Karpas-422 (cell line): ENCODE measurements at places on chromosomes 11 and 22. TPM values are rescaled to one million over a fixed set of nuclear protein-coding genes. Genes with fewer than 3 reads are reported as not detected.

- DNase-seq = no peak
Measured at GRCh38 chr11:72238492-72239312, 5.3 kb downstream of the PHOX2A start.

DNA sequence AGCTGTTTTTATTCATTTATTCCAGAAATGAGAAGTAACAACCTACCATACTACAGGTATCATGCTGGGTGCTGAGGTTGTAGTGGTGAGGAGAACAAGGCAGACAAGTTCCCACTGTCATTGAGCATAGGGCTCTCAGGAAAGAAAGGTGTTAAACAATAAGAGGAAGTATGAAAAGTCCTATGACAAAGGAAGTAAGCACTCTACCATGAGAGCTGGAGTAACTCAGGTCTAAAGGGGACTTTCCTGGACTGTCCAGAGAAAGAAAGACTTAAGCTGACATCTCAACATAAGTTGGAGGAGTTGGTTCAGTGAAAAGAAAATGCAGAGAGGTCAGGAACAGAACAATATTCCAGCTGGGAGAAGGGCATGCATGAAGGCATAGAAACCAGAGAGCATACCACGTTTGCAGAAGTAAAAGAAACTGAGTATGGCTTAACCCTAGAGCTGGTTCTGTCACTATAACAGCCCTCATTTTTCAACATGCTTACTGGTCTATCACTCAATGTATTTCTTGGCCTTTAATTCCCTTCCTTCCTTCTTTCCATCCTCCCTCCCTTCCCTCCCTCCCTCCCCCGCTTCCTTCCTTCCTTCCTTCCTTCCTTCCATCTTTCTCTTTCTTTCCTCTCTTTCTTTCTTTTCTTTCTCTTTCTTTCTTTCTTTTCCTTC, 137.8 kb upstream of the BDNF start:
- peak; percentile 43 for DNase-seq

NPTXR gene
- total RNA-seq = not detected in 2 replicates

SIK3 gene
- 4.1 TPM in 2 replicates for total RNA-seq

PTPN5 gene
- total RNA-seq = not detected in 2 replicates

GRCh38 chr11:2209900-2210321, 38.3 kb upstream of the TH start:
- DNase-seq = no peak

SNX32 gene
- not detected in 2 replicates for total RNA-seq

HTATIP2 gene
- 58.0 and 78.3 TPM in 2 replicates for total RNA-seq

GAS2 gene
- 0.86 TPM in 1 of 2 replicates, not detected in the other for total RNA-seq

- no peak for DNase-seq
Measured at GRCh38 chr22:47705350-47705749, 942.9 kb downstream of the TBC1D22A start.

- DNase-seq = no peak
Measured at GRCh38 chr22:23401111-23401909, 178.8 kb downstream of the IGLL1 start.

TPBGL gene
- total RNA-seq = not detected in 2 replicates

OR52E8 gene
- total RNA-seq = not detected in 2 replicates

DNA sequence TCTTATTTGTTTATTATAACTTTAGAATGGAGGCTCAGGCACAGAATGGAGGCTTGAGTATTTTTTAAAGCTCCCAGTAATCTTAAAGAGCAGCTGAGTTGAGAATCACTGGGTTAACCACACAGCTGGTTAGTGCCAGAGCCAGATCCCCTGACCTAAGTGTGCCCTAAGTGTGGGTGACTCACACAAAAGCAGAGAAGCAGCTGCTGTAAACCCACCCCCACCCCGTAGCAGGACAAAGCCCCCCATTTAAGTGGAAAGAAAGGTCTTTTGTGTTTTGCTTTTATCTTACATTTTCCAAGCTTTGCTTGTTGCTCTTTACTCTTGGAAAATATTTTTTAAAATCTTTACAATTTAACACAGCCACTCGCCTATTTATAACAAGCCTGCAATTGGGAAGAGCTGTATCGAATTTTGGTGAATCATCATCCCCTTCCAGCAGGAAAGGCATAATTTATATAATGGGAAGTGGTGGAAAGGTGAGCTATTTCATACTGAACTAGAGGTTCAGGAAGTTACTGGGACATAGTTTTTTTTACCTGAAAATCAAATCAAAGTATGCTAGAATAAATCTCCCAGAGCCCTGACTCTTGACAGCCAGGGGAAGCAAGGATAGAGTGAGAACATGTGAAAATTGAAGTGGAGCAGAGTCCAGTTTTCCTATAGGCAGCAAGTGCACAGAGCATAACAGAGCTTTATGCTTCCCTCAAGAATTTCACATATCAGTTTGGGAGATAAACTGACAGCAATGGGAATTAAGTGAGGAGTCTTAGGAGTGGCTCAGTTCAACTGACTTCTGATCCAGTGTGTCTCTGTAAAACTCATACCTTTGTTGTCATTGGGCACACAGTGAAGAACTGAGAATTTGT, 405.7 kb downstream of the AASDHPPT start:
- DNase-seq = no peak

DNA sequence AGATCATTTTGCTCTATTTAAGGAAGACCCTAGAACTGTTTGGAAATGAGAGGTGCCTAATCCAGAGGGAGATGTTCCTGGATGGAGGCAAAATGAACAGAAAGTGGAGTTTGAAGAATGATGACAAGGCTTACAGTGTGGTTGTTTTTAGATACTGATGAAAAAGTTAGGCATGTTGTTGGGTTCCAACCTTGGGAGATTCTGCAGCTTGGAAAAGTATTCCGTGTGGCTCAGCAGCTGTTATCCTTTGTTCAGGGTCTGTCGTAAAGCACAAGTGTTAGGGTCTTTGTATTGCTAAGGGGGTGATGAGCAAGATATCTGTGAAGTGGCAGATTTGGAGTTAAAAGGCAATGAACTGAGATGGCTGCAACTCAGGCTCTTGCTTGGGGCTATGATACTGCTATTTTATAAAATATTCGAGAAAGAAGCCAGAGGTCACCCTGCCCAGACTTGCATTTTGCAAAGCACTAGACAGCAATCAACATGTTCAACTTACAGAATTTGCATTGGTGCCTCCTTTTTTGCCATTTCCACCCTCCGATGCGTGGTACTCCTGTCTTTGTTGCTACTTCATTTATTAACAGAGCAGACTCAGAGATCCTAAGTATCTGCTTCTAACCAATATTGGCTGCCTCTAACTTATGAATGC, 45.3 kb upstream of the POGLUT3 start:
- no peak for DNase-seq

DNA sequence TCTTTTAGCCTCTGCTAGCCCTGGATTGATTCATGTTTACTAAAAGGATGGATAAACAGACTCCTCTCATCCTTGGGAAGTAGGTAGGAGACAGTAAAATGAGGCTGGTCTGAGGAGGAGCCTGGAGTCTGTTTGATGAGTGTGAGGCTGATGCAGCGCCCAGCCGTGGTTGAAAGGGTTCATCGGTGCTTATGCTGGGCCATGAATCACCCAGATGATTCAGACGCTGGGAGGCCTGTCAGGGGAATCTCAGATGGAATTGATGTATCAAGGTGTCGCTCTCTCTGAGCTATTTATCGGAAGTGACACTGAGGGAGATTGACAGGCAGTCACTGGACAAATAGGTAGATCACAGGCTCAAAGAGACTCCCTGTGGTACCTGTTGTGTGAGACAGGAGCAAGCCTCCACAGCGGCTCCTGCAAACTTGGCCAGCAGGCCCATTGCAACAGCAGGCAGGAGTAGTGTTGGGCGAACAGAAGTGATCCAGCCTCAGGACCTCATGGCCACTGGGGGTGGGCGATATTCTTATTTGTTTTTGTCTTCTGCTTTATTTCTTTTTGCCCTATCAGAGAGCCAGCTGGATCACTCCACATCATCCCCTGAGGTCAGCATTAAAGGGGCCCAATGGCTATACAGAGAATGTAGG, 109.9 kb upstream of the CADM1 start:
- DNase-seq = no peak
